T-helper 9 cell (primary cell): ENCODE measurements at places on chromosomes 16 and 17.

GRCh38 chr16:75379911-75380847 is 53.1 kb downstream of the CFDP1 start:
- peak; percentile 19 for DNase-seq

DNA sequence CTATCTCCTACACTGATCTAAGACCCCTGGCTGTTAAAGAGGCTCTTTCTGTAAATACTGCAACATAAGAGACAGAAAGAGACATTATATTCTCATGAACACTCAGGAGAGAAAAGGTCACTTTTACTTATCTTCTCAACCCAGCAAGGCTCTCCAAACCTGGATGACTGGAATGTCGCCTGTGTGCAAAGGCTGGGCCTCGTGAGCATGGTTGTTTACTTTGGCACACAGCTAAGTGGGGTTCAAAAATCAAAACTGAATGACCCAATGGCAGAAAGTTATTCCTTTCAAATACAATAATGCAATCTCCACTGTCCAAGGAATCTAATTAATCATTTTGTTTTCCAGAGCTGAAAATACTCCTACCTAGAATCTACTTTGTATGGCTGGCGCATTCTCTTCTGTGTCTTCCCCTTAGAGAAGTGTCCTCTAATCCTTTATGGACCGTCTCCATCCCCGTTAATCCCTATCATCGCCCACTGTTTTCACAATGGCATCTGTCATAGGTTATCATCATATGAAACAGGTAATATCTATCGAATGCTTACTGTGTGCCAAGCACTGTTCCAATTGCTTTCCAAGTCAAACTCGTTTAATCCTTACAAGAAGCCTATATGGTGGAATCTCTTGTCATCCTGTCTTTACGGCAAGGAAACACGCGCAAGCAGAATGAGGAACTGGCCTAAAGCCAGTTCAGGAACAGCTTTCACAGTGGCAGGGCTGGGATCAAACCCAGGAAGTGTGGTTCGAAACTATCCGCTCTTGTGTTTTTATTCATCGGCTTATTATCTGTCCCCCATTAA is 1.3 kb downstream of the SLX4 start:
- DNase-seq, result no peak

GRCh38 chr16:1858189-1858865 is 13.6 kb downstream of the MEIOB start:
- DNase-seq, result no peak

DNA sequence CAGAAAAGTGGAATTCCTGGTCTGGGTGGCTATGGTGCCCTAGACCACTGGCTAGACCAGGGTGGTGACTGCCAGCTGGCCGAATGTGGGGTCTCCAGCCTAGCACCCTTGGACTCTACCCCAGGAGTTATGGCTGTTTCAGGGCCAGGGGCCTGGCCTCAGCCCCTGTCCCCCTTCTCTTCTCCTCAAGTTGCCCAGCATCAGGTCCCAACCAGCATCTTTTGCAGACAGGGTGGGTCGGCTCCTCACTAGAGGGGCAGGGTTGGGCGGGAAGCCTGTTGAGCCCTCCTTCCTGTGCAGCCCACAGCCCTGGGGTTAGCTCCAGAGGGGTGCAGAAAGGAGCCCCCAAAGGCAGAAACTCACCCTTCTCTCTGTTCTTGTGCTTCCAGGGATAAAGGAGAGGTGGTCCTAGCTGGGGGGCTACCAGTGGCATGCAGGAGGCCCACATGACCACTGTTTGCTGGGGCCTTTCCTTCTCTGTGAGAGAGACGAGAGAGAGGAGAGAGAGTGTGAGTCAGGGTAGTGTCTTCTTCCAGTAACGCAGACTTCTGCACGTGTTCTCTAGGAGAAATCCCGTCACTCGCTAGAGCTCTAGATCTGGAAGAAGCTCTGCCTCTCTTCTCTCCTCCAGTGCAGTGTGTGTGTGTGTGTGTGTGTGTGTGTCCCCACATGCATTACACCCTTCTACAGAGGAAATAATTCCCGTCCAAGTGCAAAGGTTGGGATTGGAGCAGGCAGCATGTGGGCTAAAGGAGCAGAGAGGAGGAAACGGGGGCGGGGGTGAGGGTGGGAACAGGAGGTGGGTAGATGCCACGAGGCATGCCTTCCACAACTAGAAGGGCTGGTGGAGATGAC is 209.4 kb downstream of the SEC14L1 start:
- no peak for DNase-seq

DNA sequence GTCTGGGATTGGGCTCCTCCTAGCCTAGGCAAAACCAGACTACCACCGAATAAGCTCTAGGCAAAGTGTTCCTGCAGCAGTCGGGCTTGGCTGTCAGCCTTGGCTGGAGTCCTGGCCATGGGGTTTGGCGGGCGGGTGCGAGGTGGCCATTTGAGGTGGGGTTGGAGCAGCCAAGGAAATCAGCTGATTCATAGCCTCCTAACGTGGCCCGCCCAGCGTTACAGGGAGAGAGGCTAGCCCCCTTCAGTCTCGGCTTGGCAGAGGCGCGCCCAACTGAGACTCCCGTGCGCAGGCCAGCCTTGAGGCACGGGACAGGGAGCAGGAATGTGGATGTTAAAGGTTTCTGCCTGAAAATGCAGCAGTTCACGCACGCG is 1.9 kb downstream of the PMP22 start:
- no peak for DNase-seq

DNA sequence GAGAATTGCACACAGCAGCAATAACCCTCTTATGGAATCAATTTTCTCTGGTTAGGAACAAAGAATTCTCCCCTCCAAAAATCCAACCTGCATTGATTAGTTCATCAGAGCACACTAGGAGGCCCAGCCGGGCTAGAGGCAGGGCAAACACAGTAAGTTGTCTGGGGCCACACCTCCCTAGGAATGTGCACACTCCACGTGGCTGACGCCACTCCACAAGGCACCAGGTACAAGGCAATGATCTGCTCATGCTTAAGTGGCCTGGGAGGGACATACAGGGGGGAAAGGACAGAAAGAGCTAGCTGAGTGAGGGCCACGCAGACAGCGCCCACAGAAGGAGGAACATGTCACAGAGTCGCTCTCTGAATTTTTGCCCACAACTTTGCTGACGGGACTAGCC is 107.6 kb downstream of the SLC39A11 start:
- no peak for DNase-seq

GRCh38 chr17:3666516-3666915 is 1.9 kb downstream of the TAX1BP3 start:
- DNase-seq, result no peak

GRCh38 chr16:52572656-52573055 is 25.7 kb upstream of the TOX3 start:
- no peak for DNase-seq

GRCh38 chr16:58127634-58128033 is 1.5 kb downstream of the CFAP20 start:
- DNase-seq, result no peak

GRCh38 chr16:694187-694862 is 4.1 kb upstream of the WDR24 start:
- DNase-seq, result no peak

- no peak for DNase-seq
These were observed 104.6 kb downstream of the PRKCA start for GRCh38 chr17:66406701-66407644.

DNA sequence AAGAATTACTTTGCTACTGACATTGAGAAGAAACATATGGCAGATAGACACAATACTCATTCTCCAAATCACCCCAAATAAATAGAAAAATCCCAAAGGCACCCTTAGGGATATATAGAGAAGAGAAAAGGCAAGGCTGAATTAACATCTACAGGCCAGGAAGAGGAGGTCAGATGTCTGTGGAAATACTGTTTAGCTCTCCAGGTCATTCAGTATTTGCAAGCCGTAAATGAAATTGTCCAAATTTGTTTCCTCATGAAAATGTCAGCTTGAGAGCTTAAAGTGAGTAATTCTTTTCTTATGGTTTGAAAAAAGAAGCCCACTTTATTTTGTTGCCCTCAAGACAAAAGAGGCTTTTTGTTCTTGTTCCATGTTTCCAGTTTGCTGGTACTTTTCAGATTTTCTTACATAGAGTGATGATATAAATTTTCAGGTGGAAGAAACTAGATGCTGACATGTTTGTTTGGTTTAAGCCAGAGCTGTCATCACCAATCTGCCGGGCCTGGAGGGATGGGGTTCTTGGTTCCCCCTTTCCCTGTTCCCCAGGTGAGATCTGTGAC is 189.0 kb downstream of the MAP2K4 start:
- no peak for DNase-seq

GRCh38 chr16:81480606-81481206 is 36.1 kb downstream of the CMIP start:
- DNase-seq, result no peak

GRCh38 chr17:16422416-16422815 is 7.0 kb downstream of the TRPV2 start:
- DNase-seq, result no peak

DNA sequence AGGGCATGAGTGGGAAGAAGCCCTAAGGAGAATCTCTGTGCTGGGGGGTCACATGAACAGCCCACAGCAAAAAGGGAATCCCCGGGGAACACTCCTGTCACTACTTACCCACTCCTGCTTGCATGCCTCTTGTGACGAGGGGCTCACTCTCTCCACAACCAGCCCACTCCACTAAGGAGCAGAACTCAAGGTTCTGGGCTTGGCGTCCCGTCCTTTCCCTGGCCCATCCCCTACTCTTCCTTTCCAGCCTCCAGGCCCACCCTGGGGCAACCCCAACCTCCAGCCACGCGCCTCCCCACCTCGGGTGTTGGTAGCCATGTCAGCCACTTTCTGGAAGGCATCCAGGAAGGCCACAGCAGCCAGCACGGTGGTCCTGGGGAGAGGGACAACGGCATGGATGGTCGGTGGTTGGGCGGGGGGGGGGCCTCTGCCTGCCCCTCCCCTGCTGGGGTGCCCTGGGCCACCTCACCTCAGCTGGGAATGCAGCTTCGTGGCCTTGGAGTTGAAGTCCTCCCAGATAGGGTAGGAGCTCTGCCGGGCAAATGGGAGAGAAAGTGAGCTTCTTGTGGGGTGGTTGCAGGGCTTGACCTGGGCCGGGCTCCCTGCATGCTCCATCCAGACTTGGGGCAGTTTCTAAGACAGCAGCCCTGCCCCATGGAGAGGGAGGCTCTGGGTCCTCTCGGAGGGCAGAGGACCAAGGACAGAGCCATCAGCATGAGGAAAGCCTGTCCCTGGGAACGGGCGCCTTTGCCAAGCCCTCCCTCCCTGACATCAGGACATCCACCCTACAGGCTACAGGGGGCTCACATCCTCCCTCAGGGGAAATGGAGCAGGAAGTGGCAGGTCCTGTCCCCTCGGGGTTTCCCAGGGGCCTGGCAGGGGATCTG is 5.1 kb downstream of the MTSS2 start:
- no peak for DNase-seq

DNA sequence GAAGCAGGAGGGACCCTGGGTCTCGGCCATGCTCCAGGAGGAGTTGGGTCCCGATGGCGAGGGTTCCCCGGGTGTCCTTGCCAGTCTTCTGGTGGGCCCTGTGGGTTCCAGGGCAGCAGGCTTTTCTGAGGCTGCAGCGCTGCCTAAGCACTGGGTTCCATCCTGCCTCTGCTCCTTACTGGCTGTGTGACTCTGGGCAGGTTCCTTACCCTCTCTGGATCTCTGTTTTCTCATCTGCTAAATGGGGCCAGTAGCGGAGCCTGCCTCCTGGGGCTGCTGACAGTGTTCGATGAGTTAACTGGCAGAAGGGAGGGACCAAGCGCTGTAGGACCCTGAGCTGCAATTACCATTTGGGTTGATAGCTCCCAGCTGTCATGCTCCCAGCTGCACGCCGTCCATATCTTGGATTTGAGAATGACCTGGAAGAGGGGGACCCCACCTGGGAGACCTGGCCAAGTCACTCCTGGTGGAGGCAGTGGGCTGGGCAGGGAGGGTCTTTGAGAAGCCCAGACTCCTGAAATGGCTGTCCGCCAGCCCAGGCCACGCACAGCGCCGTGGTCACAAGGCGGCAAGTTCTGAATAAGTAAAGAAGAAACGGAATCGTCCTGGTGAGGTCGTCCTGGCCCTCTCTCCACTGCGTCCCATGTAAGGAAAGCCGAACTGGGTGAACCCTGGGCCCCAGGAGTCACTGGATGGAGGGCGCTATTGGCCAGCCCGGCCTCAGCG is 47.2 kb upstream of the GSE1 start:
- no peak for DNase-seq

GRCh38 chr16:49682577-49683165 is 173.2 kb downstream of the ZNF423 start:
- DNase-seq, result no peak

DNA sequence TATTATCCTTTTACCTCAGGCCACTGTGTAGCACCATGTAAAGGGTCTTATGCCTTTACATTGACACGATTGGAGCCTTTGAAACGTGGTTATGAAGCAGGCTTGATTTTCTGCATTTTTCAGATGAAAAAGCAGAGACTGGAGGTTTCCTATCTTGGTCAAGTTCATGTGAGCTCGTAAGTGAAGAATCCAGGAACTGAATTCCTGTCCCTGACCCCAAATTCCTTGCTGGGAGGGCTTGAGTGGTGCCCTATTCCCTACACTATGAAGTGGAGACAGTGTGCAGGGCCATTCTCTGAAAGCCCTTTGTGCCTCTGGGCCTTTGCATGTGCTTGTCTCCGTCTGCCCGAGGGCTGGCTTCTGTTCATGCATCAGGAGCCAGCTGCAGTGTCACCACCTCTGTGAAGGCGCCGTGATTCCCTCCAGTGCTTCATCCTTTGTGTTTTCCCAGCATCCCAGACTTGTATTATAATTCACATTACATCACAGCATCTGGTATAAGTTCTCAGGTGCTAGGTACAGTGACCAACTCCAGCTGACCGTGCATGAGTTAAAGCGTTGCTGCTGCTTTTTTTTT is 181.1 kb downstream of the SNX29 start:
- DNase-seq, result no peak

- no peak for DNase-seq
These were observed 62.4 kb downstream of the RAB11FIP4 start for GRCh38 chr17:31453896-31454295.

DNA sequence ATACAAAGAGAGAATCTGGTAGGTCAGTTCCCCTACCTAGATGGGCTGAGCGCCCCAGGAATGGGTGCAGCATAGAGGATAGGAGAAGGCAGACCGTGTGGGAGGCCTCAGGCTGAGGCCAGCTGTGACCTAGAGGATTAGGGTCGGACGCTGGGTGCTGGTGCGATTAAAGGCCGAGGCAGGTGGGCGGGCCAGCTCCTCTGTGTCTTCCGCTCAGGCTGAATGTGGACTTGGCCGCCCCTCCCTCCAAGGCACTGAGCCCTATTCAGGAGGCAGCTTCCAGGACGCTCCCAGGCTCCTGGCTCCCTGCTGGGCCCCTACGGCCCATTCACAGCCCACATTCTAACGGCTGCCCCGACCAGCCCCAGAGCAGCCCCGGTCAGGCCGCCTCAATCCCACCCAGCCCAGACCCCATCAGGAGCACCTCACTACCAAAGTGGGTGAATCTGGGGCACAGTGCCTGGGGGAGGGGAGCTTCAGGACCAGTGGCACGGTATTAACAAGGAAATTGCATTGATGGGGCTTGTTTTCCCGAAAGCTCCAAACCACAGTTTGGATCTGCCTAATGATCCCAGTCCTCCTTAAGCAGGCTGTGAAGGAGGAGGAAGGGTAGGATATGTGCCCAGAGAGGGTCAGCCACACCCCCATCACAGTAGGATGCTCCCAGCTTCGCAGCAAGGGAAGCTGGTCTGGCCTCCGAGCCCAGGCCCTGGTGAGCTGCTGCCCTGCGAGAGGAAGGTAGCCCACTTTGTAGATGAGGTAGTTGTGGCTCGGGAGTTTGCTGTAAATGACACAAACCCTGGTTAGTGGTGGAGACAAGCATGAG is 14.5 kb downstream of the RHBDL3 start:
- no peak for DNase-seq

GRCh38 chr16:7449306-7449705 is 116.7 kb downstream of the RBFOX1 start:
- no peak for DNase-seq

- no peak for DNase-seq
These were observed 17.9 kb upstream of the SMIM5 start for GRCh38 chr17:75615301-75615700.

- DNase-seq, result no peak
These were observed 166.9 kb downstream of the CDH13 start for GRCh38 chr16:82793528-82794245.
